ENCODE measurements at places on chromosomes 5 and 9.

GRCh38 chr9:120978987-120979386 is 52.4 kb upstream of the TRAF1 start:
- no peak for DNase-seq

DNA sequence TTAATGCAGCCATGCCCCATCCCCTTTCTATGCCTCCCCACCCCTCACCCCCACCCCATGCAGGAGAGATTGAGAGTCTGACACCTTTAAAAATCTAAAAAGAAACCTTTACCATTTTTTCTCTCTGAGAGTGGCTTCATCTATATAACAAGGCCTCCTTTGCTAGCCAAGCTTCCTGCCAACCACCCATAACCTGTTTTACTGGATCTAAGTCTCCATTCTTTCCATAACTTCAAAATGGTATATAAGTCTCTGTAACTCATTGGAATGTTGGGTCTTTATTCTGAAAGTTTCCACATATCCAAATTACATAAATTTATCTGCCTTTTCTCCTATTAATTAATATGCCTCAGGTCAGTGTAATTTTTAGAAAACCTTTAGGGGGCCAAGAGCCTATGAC is 1174.0 kb downstream of the MAT2B start:
- DNase-seq = no peak

DNA sequence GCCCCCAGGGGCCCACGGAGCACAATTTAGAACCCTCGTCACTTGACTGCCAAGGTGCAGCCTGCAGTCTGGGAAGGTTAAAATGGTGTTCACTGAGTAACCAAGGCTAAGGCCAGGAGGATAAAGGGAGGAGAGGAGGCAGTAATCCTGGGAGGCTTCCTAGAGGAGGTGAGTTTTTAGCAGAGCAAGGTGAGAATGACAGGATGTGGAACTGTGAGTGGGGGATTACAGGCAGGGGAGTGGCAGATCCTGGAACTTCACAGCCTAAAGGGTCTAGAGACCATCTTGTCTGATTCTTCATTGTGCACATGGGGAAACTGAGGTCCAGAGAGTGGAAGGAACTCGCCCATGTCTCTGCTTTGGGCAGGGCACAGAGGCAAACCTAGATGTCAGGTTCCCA is 42.5 kb upstream of the ASS1 start:
- no peak for DNase-seq

DNA sequence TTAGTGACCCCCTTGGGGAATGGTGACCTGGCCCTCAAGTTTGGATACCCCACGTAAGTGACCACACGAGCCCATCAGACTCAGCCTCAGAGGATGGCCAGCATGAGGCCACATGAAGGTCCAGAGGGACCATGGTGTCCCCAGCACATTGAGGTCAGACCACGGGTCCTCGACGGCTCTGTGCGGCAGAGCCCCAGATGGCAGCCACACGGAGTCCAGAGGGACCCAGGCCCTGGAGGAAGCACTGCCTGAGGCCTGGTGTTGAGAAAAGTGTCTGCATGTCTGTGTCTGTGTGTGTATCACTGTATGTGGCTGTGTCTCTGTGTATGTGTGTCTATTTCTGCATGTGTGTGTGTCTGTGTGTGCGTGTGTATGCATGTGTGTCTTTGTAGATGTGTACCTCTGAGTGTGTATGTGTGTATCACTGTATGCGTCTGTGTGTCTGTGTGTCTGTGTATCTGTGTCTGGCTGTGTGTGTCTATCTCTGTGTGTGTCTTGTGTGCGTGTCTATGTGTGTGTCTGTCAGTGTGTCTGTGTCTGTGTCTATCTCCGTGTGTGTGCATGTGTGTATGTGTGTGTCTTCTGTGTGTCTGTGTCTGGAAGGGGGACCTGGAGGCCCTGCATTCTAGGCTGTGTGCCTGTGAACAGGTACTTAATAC is 992 bp downstream of the LCNL1 start:
- no peak for DNase-seq

DNA sequence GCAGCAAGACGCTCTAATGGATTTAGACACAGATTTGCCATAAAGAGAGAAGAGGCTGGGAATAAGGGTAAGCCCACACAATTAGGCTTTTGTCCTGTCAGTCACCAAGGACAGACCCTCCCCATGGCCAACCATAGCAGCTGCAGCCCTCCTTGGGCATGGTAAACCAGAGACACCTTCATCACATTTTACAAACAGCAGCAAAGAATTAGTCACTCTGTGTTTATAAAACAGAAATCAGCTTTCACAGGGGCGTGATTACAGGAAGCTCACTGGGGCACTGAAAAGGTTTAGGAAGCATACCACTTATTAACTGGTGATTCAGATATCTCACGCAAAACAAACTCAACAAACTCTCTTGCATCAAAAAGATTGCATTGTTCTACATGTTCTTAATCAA is 37.3 kb upstream of the ZNF622 start:
- no peak for DNase-seq

GRCh38 chr5:179231309-179231708 is 114.0 kb downstream of the ADAMTS2 start:
- DNase-seq = peak; percentile 18

Data from left lobe of liver (tissue), 2 donors.